Stimulated activated CD8-positive, alpha-beta memory T cell treated with anti-CD3 and anti-CD28 coated beads, Interleukin-7, amount 100 ng/mL, for 24 hours (primary cell): ENCODE measurements at places on chromosomes 11 and 22.

DNA sequence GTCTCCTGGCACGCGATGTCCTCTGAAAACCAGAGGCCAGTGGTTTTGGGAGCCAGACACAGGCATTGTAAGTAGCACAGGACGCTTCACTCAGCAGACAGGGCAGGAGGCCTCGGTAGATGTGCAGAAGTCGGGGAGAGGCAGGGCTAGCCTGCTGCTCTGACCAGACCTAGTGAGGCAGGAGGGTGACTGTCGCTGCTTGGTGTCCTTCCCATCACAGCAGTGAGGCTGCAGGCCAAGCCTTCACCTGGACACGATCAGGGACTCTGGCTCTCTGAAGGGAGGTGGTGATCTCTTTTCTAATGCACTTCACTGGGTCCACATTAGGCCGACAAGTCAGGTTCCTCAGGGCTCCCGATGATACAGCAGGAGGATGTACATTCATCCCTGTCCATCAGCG lies 583.7 kb downstream of the NTM start:
- DNase-seq = no peak

DNA sequence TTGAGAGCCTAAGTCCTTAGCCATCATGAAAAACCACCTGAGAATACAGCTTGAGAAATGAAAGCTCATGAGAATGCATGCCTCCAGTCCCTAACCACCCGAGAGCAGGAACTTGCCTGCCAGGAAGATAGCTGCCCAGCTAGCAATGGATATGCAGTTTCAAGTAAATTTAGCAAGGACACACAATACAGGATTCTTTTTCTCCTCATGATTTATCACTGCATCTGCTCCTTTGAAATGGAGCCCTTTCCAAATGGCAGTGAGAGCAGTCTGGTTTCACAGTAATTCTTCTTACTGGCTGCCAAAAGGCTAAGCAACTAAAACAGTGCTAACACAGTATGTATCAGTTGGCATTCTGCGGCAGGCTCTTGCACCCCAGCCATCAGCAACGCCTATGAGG lies 109.9 kb downstream of the MICAL3 start:
- DNase-seq = no peak

GRCh38 chr11:61123775-61124571 lies 21.7 kb downstream of the CD5 start:
- no peak for DNase-seq

GRCh38 chr11:66686801-66687750 lies 9.4 kb upstream of the RBM4B start:
- DNase-seq = no peak

GRCh38 chr22:43100225-43100624 lies 10.3 kb upstream of the BIK start:
- no peak for DNase-seq

GRCh38 chr11:85751724-85752123 lies 59.2 kb downstream of the SYTL2 start:
- DNase-seq = no peak

- no peak for DNase-seq
These were observed 37.4 kb downstream of the CSRP3 start for GRCh38 chr11:19164230-19164855.

- no peak for DNase-seq
These were observed 12.5 kb upstream of the LRRC10B start for GRCh38 chr11:61495801-61496601.

GRCh38 chr22:48750826-48751440 lies 1076.7 kb downstream of the BRD1 start:
- DNase-seq = no peak

- DNase-seq = peak; percentile 31
These were observed 489 bp downstream of the NUP98 start for GRCh38 chr11:3796801-3797328.

- no peak for DNase-seq
These were observed 16.6 kb upstream of the PHLDA2 start for GRCh38 chr11:2945757-2946287.

GRCh38 chr11:10392095-10393079 lies 62.7 kb upstream of the AMPD3 start:
- DNase-seq = no peak
